ENCODE measurements at places on chromosomes 6 and 20. TPM values are rescaled to one million over a fixed set of nuclear protein-coding genes. Genes with fewer than 3 reads are reported as not detected.

Gene NKX2-2
- not detected for total RNA-seq

Gene BTNL2
- total RNA-seq, result not detected

Gene ISM1
- 0.24 TPM for total RNA-seq

Gene BANF2
- not detected for total RNA-seq

Gene LST1
- 0.36 TPM for total RNA-seq

Gene OR2B6
- not detected for total RNA-seq

Gene OPN5
- not detected for total RNA-seq

Gene SCGN
- total RNA-seq, result 0.12 TPM

Gene SUMO4
- not detected for total RNA-seq

Gene MUC21
- not detected for total RNA-seq

Gene LAMA5
- 260 TPM for total RNA-seq

Gene GPR6
- total RNA-seq, result not detected

Gene GGT7
- total RNA-seq, result 6.6 TPM

Gene LRRC1
- total RNA-seq, result 6.6 TPM

All from A549 treated with Mapracorat at 1 μM for 4 hours (cell line).